GF-D8 (cell line): ENCODE measurements at places on chromosomes 2 and 18.

DNA sequence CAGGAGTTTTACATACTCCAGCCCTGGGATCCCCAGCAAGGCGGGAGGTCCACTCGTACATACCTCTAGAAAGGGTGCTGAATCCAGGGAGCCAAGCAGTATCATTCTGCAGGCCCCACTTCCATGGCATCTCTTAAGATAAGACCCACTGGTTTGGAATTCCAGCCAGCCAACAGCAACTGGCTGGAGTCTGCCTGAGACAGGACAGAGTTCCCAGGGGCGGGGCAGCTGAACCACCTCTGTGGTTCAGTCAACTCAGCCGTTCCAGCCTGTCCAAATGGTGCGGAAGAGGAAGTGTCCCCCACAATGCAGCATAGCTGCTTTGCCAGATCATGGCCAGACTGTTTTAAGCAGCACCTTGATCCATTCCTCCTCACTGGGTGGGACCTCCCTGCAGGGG lies 33.2 kb downstream of the ZNF892 start:
- no peak for DNase-seq

GRCh38 chr2:170975127-170975942 lies 46.3 kb downstream of the GORASP2 start:
- no peak for DNase-seq

GRCh38 chr2:20184067-20184938 lies 40.6 kb downstream of the SDC1 start:
- DNase-seq = no peak

DNA sequence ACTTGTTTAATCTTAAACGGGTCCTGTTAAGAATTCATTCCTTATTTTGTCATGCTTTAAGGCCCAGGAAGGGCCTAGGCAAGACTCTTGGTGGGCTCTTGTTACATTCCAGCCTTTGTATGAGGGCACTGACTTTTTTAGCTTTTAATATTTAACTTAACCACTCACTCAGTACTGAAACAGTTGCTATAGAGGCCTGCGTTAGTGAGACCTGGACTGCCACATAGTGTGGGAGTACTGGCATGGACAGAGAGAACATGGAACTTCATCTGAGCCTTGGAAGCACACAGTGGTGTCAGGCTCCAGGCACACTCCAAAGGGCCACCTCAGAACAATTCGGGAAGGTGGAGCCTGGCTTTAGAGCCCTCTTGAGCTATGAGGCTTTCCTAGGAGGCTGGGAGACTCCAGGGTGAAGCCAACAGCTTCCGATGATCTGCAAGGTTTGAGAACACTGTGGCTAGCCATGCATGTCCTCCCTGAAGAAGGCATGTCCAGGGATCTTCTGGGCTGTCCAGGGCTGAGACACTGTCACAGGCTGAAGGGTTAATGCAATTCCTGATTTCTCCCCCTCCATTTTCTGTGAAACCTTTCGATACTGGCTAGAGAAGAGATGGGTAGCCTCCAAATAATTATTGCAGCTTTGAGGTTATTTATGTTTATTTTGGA lies 155.4 kb upstream of the ACAA2 start:
- DNase-seq = no peak

DNA sequence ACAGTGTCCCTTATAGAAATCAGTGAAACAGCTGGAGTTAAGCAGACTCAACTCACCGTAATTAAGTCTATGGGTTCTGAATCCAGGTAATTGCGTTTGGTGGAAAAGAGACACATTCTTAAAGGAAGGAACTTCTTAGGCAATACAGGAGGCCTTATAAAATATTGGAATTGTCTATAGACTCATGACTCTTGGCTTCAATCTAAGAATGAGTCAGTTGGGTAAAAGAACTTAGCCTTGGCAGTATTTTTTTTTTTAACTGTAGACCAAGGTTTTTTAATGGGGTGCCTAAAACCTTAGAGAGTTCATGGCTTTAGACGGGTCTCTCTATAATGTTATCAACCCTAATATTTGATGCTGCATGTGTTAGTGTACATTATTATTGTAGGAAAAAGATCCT lies 47.6 kb downstream of the CCDC85A start:
- no peak for DNase-seq

DNA sequence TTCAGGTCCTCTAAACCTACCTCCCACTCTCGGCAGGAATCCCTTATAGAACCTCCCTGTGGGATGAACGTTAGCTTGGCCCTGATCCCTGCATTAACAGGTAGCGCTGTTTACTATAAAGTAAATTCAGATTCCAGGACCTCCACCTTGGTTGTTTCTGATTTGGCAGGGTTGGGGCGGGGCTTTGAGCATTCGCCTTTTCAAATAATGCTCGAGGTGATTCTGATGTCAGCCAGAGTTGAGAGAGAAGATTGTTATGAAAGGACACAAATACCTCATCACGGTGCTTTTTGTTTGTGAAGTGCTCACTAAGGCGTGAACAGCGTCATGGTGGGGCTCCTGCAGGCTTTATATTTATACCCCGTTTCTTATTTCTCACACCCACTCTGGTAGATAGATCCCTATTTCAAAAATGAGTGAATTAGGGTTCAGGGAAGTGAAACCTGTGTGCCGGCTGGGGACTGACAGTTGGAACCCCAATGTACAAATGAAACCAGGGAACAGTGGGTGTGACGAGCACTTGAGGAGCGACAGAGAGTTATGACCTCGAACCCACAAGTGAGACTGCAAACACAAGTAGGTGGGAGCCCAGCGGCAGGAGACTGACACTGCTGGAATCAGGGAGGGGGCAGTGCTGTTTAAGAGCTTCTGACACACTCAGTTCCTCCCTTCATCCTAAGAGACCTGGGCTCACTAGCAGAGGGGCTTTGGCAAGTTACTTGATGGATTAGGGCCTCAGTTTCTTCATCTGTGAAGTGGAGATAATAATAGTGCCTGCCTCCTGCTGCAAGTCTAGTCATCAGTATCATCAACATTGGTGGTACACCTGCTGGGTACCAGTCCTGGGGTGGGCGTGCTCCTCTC lies 14.2 kb upstream of the CXCR4 start:
- no peak for DNase-seq

DNA sequence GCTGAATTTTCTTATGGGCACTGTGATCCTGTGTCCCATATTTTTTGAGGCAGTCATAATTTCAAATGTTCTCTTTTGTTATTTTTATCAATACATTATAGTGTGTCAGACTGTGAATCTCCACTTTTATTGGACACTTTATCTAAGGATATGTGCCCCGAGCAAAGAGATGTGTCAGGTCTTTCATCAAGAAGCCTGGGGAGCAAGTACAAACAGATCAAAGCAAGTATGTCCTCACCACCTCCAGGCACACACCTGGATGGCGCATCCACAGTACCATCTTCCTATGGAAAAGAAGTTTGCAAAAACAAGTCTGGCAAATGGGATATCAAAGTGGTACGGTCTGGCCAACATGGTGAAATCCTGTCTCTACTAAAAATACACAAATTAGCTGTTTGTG lies 81.0 kb upstream of the ZNF236 start:
- no peak for DNase-seq

GRCh38 chr18:48328473-48329210 lies 80.5 kb downstream of the ZBTB7C start:
- DNase-seq = no peak

DNA sequence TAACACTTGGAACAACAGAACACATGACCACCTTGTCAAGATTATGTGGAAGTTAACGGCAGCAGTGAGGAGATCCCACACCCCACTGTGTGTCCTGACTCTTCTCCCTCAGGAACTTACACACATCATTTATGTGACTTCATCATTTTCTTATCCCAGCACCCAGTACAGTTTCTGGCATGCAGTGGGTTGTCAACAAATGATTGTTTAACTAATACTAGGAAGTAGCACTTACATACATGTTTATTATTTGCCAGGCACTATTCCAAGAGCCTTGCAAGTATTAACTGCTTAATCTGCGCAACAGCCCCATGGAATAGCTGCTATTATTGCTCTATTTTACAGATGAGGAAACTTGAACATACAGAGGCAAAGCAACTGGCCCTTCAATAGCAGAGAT lies 391.5 kb downstream of the TXNL1 start:
- no peak for DNase-seq

DNA sequence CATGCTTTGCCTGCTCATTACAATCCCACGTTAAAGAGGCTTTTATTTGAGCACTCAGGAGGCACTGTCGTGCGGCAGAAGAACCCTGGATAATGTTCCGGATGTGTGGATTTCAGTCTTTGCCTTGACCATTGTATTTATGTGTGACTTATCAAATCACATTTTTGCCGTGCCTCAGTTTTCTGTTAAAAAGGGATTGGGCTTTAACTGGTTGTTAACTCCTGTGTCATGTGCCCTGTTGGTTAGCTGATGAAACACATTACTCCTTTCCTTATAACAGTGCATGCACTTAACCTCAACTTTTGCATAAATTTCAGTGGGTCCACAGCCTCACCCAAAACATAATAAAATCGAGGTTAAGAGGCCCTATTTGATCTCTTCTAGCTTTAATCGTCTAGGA lies 52.7 kb downstream of the NAB1 start:
- no peak for DNase-seq

DNA sequence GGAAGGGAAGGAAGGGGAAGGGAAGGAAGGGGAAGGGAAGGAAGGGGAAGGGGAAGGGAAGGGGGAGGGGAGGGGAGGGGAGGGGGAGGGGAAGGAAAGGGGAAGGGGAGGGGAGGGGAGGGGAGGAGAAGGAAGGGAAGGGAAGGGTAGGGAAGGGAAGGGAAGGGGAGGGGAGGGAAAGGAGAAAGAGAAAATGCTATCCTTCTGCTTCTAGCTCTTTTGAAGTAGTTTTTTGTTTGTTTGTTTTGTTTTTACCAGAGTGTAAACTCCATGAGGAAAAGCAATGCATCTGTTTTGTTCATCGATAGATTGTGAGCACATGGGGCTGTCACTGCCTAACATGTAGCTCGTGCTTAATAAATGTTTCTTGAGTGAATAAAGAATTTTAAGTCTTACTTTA lies 1592.7 kb upstream of the ACVR2A start:
- no peak for DNase-seq

DNA sequence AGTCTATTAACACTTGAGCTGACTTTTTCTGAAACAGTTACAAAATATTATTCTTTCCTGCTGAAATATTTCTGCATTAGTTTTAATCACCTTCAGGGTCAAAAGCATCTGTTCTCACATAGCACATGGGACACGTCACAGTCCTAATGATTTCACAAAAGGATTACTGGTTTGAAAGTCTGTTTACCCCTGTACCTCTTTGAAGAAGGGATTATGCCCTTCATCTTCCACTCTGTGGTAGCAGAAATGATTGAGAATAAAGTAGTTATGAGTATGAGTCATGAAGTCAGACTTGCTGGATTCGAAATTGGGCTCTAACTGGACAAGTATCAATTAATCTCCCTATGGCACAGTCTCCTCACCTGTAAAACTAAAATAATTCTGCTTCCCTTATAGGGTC lies 121.2 kb downstream of the SATB2 start:
- no peak for DNase-seq

GRCh38 chr18:57095884-57096283 lies 51.0 kb upstream of the BOD1L2 start:
- DNase-seq = no peak

DNA sequence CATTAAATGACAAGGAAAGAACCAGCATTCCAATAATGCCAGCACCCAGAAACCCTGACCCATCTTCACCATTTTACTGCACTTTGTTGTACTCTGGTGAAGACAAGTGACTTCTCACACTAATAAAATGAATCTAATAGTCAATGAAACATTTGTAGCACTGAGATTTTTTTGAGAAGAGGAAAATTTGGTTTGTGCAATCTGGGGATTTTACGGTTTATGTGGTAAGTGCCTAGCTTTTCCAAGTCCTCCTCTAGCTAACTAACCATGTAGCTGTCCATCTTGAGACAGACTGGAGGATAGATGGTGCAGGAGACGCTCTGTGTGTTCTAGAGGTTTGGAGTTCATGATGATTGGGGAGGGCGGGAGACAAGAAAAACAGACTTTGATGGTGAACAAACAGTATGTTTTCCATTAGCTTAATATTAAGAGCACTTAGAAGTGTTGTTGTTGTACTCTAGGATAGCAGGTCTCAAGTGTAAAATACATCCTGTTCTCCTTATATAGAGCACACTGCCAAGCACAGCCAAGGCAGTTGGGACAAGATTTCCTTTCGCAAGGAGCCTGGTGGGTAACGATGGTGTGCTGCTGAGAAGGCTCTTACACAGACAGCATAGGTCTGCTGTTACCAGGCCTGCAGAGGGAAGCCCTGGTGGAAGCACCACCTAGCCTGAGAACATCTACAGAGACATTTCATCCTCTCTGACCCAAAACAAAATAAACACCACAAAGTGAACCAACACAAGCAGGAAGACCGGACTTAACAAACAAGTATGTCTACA lies 83.7 kb downstream of the BCL11A start:
- DNase-seq = no peak

DNA sequence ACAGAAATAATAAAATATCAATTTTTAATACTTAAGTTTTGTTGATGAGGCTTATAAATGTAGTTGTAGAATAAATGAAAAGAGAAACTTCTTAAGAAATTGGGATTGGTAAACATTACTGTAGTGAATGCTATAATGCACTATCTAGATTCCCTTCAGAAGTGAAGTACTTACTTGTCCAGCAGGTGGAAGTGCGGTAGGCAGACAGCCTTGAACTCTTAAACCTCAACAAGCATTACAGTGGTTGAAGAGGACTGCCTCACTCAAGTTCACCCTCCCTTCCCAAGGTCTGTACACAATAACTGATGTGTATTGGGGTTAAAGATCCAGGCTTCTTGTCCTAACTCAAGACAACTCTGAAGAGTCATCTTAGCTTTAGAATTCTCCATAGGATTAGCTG lies 931.0 kb upstream of the LRRTM1 start:
- no peak for DNase-seq

DNA sequence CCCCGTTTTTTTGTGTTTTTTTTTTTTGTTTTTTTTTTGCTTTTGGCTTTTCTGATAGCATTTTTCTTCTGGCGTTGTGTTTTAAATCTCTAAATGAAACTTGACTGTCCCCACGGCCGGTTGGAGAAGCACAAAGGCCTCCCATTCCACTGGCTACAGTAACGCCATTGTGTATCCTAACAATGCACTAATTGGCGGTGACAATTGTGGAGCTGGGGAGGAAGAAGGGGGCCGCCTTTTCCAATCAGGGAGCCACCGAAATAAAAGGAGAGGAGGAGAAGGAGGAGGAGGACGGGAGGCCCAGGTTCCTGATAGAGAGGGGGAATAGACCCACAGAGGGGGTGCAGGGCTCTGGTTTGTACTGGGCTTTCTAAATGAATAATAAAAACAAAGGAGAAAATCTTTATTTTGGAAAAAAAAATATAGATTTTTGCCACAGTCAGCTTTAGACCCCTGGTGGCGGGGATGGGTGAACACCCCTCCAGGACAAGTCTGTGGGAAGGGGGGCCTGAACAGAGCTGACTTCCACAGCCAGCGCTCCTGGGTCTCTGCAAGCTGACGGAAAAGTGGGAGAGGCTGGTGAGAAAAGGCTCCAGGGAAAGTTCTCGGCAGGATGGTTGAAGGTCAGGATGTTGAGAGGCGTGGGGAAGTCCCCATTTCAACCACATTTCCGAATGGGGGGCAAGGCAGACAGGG lies 43.7 kb upstream of the FZD5 start:
- DNase-seq = no peak

DNA sequence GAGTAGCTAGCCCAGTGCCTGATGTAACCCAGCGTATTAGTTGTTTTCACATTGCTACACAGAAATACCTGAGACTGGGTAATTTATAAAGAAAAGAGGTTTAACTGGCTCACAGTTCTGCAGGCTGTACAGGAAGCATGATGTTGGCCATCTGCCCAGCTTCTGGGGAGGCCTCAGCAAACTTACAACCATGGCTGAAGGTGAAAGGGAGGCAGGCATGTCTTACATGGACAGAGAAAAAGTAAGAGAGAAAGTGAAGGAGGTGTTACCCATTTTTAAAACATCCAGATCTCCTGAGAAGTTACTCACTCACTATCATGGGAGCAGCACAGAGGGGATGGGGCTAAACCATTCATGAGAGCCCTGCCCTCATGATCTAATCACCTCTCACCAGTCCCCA lies 6.1 kb upstream of the CYRIA start:
- no peak for DNase-seq
